ENCODE measurements at places on chromosomes 5 and 9. TPM values are rescaled to one million over a fixed set of nuclear protein-coding genes. Genes with fewer than 3 reads are reported as not detected.

Gene SMAD5
- total RNA-seq, result 81.0 TPM

- H3K4me3 ChIP-seq, result no peak overlapping the region
- no peaks in the 10 kb centered on the region for H3K27me3 ChIP-seq
- peak; percentile 65 for DNase-seq
These were observed 13.7 kb upstream of the CERCAM start for GRCh38 chr9:128406848-128407391.

Gene LIFR
- 20.1 TPM for total RNA-seq

DNA sequence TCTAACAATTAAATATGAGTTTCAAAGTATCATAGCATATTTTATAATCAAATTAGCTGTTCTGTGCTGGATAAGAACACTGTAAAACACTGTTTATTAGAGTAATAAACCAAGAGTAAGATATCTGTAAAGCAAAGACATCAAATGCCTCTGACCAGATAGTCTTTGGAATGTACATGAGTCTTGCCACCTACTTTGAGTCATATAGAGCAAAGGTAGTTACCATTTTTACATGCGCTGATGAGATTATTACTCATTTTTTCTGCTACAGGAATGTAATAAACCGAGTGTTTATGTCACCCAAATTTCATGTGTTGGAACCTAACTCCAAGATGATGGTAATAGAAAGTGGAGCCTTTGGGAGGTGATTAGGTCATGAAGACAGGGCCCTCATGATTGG, 654.5 kb downstream of the CETN3 start:
- no peaks in the 10 kb centered on the region for H3K4me1 ChIP-seq
- no peak for DNase-seq
- no peaks in the 10 kb centered on the region for H3K36me3 ChIP-seq
- H3K27me3 ChIP-seq, result no peaks in the 10 kb centered on the region
- no peak overlapping the region for H3K27ac ChIP-seq
- H3K4me3 ChIP-seq, result no peak overlapping the region

Gene FOXD4L3
- not detected for total RNA-seq

- peaks cover 57% of the 10 kb centered on the region for H3K27me3 ChIP-seq
- H3K4me1 ChIP-seq, result no peaks in the 10 kb centered on the region
- H3K27ac ChIP-seq, result no peak overlapping the region
- no peaks in the 10 kb centered on the region for H3K36me3 ChIP-seq
- no peak for DNase-seq
These were observed 108.1 kb downstream of the TMEM174 start for GRCh38 chr5:73280821-73281746.

DNA sequence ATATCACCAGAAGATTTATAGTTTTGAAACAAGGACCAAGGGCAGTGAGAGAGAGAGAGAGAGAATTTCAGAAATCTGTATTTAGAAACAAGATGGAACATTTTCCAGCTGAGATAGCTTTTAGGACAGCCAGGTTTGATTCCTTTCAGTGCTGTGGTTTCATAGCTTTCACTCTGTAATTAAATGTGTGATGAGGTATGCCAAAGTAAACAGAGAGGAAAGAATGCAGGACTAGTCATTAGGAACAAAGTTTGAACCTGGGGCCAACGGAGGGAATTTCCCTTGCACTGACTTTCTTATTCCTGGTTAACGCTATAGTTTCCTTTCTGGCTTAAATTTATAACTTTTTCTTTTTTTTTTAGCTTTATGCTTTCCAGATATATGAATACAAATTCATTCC, 10.0 kb upstream of the CCL28 start:
- no peaks in the 10 kb centered on the region for H3K27me3 ChIP-seq
- H3K4me3 ChIP-seq, result peak overlapping the region; percentile 7
- DNase-seq, result peak; percentile 62

Gene FAT2
- not detected for total RNA-seq
